ENCODE measurements at places on chromosomes 7 and 10.
A peak's percentile ranks its signal among the peaks of the same experiment; 100 is the strongest.

DNA sequence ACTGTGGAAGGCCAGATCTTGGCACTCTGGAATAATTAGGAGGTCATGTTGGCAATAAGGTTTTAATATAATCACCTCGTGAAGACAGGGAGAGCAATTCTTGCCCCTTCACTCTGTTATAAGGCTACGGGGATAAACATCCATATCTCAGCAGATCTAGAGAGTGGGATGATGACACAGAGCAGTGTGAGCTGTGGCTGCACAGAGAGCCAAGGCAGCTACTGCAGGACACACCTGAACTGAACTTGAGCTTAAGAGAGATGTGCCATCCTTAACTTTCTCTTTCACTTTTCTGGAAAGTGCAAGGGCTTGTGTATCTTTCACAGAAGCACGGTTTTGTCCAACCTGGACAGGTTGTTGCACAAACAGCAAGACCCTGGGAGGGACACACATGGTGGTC lies 174.7 kb downstream of the GATA3 start:
- DNase-seq: no peak

DNA sequence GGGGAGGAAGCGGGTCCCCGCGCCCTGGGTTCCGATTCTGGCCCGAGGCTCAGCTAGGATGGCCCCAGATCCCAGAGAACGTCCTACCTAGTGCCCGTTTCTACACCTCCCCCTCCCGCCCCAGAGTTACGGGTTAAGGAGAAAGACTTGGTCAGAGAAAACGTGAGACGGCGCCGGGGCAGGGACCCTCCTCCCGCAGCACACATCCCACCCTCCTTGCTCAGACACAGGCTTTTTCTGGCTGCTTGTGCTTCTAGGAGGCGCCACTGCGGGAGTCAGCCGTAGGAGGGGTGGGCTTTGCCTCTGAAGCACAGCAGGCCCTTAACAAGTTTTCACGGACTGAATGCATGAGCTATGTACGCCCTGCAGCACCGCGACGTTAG lies 104.9 kb upstream of the LEP start:
- no peak for DNase-seq

GRCh38 chr10:22932626-22933370 lies 4.9 kb downstream of the ARMC3 start:
- DNase-seq: no peak

- DNase-seq: no peak
These were observed 54.0 kb upstream of the KCNIP2 start for GRCh38 chr10:101897633-101898032.

DNA sequence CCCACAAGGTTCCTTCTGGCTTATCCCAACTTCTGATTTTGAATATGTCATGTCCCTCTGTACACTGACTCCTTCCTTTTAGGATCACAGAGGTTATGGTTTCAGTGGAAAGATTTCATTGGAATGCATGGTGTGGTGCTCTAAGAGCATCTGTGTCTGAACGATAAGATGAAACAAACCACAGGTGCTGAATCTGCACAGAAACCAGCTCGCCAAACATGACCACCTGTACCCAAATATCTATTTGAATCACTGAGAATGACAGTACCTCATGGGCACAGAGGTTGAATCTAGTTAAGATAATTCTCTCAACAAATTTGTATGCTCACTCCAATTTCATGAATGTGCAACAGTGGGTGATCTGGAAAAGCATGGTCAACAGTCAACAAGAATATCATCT lies 105.3 kb downstream of the DGKI start:
- DNase-seq: no peak

DNA sequence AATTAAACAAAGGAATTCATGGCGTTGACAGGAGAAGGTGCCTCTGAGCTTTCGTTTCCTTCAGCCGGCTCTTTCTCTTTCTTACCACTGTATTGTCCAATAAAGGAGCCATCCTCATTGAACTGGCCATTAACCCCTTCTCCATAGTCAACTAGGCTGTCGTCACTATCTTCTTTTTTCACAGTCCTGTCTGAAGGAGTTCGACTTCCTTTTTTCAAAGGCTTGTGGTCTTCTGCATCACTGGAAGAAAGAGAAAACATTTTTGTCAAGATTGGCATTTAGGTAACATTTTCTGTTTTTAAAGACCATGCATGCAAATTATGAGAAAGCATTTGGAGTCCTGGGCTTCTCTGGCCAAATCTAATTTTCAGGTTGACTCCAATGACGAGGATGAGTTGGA lies 19.7 kb upstream of the LAMB4 start:
- DNase-seq: no peak

DNA sequence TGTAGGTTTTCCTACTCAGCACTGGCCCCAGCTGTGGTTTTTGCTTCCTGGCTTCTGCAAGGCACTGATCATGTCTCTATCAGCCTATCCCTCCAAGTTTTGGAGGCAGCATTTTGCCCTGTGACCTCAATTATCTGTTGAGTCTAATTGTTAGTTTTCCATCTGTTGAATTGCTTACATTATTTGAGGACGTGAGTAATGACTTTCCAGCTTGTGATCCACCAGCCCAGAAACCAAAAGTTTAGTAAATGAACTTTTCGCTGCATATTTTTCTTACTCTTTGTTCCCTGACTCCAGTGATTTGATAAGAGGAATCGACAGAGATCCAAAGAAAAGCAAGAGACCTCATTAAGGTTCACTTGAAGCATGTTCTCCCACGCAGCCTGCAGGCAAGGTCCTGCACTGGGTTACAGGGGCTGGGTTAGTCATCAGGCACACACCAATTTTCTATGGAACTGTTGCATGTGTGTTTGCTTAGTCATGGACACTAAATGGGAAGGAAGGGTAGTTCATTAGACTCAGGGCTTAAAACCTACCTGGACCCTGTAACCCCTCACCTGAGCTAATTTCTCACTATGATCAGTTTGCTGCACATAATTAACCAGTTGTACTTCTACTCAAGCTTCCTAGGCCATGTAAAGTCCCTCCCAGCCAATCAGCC lies 57.2 kb downstream of the AKR1E2 start:
- no peak for DNase-seq

- DNase-seq: peak; percentile 63
These were observed 67.6 kb downstream of the TMEM130 start for GRCh38 chr7:98802088-98802780.

DNA sequence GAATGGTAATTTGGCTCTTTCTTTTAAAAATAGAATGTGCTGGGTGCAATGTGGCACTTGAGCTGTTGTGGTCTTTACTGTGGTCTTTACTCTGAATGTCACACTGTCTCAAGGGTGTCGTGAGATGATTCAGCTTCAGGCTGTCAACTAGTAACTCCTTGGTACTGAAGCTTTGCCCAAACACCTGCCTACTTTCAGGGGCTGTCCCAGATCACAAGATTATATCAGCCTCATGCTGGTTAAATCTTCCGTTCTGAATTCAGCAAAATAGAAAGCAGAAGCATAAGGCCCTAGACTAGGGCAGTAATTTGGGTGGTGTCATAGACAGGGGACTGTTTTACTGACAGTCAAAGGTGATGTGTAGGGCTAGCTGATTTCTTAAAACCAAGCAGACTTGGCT lies 110.9 kb downstream of the BAMBI start:
- no peak for DNase-seq

DNA sequence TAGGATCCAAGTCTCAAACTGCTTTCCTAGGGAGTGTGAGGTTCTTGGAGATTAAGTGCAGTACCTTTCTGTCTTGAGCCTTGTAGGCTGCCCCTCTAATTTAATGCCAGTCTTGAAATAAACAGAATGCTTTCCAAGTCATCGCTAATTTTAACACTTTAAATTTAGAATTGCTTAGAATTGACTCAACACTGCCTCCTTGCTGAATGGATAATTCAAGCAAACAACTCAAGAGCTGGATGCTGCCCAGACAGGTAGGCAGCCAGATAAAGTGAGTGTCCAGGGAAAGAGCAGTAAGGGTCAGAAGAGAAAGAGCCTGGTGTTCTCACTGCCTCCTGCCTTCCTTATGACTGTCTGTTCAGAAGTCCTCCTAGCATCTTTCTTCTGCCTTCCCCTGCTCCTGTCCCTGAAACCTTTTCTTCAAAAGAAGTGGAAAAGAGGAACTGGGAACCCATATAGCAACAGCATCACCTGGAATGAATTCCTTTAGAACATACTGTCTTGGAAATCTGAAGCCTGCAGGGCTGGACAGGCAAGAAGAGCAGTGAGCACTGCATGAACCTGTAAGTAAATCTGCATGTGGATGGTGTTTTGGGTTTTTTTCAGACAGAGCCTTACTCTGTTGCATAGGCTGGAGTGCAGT lies 3.1 kb upstream of the GOT1 start:
- DNase-seq: no peak

DNA sequence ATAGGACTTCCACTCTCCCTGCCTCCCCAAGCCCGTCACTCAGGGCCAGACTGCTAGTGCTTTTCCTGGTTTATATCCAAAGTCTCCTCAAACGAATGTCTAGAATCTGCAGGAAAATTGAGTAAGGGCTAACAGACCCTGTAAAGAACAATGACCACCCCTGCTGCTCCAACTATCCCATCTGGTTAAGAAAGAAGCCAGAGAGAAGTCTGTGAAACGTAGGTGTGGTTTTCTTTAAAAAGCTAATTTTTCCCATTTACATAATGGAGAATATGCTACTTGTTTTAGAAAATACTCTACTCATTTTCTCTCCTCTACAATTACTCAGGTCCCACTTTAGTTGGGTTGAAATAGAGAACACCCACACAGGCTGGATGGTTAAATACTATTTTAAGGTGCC lies 72.5 kb downstream of the FAM13C start:
- DNase-seq: no peak

DNA sequence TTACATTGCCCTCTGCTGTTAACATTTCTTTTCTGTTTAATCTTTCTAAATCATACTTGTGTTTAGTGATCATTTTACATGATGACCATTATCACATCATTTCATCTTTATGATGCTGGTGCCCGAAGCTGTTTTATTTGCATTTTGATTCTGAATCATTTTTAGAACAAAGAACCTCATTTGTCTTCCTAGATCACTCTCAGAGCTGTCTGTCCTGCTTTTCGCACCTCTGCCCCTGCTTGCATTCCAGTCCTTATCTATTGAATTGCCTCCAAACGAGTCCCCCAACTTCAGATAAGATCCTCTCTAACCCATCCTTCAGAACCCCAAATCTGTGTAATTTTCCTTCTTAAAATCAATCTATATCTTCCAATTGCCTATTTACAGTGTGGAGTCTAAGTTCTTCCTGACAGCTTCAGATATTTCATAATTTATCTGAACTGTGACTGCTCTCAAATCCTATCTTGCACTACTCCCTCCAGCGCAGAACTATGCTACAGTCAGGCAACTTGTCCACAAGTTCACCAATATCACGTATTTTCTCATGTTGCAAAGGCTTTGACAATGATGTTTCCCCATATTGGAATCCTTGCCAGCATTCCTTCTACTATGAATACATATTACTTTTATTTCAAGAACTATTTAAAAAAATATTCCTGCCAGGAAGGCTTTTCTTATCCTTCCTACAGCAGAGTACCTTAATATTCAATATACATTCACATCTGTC lies 346.5 kb upstream of the CACNA2D1 start:
- no peak for DNase-seq

GRCh38 chr10:127971963-127972615 lies 65.2 kb downstream of the PTPRE start:
- DNase-seq: no peak

GRCh38 chr7:50069613-50070012 lies 23.4 kb downstream of the ZPBP start:
- DNase-seq: no peak

- DNase-seq: no peak
These were observed 85.6 kb downstream of the RNF216 start for GRCh38 chr7:5695727-5696345.

DNA sequence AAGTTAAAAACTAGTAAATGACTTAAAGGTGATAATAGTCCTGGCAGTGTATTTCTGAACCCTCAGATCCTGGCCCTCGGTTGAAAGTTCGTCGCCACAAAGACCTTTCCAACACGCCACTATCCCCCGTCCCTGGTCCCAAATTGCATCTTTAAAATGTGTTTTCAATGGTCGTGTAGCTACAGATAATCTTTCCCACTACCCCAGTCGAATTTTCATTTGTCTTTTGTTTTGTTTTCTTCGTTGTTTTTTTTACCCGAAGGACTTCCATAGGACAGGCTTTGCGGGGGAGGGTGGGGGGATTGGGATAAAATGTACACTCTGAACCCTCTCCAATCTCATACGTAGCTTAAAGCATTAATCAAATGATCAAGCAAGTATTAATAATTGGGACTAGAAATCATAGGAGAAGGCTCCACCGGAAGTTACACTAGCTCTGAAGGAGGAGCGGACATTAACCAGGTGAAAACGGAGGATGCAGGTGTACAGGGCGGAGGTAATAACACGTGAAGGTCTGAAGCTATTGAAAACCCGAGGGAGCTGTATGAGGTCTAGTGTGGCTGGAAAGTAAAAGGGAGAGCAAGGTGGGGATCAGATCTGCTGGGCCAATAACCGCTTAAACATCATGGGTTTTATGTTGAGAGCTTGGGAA lies 32.8 kb upstream of the PHF14 start:
- DNase-seq: no peak

DNA sequence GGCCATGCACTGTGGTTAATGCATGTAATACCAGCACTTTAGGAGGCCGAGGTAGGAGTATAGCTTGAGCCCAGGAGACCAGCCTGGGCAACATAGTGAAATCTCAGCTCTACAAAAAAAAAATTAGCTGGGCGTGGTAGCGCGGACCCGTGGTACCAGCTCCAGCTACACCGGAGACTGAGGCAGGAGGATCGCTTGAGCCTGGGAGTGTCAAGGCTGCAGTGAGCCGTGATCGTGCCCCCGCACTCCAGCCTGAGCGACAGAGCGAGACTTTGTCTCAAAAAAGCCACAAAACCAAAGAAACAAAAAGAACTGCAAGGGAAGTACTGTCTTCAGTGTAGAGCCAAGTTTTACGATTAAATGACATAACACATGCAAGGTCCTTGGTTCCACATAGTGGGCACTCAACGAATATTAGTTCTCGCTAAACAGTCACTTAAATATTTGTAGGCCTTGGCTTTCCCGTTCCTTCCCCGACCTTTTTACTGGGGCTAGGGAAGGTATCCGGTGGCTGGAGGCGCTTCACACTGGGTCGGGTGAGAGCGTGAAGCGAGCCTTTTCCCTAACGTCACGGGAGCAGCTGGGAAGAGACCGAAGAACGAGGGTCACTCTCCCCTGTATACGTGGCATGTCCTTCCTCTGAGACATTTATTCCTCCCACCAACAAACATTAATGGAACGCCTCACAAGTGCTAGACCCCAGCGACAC lies 993 bp upstream of the SND1 start:
- no peak for DNase-seq

GRCh38 chr10:63760034-63760707 lies 239.0 kb downstream of the REEP3 start:
- no peak for DNase-seq

GRCh38 chr10:131198401-131198800 lies 113.1 kb downstream of the TCERG1L start:
- DNase-seq: no peak
